8988T (cell line): ENCODE measurements at places on chromosomes 4 and X.
A peak's percentile ranks its signal among the peaks of the same experiment; 100 is the strongest.

DNA sequence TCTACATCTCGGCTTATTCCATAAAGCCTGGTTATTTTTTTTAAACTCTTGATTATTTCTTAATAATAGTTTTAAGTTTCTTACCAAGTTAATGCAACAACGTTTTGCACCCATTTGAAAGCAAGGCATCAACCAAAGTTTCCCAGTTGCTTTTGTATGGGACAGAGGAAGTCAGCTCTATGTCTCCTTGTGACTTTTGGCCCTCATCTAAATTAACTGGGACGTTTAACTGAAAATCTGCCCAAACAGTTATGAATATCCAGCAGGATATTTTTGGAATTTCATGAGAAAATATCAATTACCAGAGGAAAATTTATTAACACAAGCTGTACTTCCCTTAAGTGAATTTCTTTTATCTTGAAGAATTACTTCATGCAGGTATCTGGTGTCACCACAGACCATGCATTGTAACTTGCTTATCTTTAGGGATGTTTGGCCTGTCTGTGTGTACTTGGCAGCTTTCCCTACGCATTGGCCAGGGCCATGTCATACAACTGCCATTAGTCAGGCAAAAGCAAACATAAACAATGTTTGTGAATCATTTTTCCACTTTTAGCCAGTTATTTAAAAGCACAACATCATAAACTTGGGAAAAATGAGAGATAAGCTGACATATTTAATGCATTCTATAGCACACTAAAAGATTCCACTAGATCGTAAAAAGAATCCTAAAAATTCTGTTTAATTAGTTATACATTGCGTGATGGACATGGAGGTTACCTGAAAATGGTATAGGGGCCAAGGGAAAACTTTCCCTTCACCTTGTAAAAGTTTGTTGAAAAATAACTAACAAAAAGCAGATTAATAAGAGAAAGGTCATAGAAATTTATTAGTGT is 101.4 kb upstream of the PDE5A start:
- DNase-seq, result no peak

- DNase-seq, result no peak
Measured at GRCh38 chrX:39563178-39563577, 534.6 kb downstream of the BCOR start.

DNA sequence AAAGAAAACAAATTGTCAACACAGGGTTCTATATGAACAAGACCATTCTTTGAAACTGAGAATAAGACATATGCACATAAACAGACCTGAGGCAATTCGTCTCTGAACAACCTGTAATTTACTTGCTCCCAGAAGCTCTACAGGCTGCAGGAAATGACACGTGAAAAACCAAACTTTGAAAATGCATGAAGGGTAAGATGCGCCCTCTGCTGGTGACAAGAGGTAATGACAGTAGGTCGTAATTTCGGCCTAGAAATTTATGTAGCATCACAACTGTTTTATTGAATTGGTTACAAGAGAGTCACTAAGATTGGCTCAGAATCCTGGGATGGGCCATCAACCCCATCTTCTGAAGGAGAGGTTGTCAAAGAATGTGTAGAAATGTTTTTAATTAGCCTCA is 276.5 kb downstream of the PPP4R3C start:
- no peak for DNase-seq

DNA sequence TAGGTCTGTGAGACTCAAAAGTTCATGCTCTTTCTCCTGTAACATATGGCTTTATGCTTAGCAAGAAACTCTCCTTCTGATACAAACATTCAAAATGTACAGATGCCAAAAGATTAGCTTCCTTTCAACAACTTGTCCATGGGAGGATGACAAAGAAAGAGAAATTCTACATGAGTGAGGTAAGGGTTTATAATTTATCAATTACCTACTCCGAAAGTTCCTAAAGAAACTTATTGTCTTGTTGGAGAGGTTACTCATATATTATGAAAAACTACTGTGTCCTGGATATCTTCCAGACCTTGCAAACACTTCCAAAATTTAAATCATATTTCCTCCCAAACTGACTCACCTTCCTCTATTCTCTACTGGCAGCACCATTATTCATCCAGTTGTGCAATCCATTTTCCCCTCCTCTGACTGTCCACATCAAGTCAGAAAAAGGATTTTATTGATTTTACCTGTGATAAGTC is 65.1 kb downstream of the ENPEP start:
- no peak for DNase-seq

DNA sequence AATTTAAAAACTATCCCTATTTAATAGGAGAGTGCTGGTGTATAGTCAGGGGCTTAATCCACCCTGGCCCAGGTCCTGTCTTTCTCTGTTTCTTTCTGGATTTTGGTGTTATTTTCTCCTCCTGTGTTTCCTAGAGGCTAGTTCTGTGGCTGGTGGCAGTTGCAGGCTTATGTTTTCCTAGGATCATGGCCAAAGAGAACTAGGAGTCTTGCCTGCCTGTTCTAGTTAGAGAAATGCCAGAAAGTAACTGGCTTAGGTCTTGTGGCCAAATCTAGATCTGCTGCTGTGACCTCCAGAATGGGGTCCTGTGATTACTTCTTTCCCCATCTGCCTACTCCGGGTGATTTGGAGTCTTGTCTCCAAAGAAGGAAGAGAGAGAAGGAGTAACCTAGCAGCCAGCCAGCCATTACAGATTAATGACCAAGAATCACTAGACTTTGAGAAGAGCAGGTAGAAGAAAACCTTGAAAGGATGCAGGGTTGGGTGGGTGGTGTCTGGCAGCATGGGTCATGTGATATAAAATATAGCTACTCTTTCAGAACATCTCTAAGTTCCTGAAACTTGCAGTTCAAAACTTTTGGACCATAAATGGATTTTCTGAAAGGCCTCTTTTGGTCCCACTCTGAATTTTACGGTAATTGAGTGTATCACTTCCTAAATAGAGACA is 117.9 kb downstream of the STIM2 start:
- DNase-seq, result no peak

DNA sequence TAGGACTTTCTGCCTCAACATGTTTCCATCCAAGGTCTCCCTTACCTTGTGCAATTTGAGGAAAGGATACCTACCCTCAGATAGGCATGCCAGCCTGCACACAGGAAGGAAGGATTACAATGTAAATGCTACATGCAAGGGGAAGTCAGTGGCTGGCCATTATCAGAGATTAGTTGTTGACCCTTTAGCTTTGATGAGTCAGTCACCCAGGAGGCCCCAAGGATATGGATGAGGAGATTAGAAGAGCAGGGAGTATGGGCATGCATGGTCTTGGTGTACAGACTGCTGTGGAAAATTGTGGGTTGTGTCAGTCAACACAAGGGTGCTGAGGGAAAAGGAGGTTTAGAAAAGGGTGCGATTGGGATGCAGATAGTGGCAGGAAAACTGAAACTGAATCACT is 92.0 kb downstream of the GUCY2F start:
- DNase-seq, result no peak

- no peak for DNase-seq
Measured at GRCh38 chr4:154014407-154015321, 225.8 kb upstream of the SFRP2 start.

DNA sequence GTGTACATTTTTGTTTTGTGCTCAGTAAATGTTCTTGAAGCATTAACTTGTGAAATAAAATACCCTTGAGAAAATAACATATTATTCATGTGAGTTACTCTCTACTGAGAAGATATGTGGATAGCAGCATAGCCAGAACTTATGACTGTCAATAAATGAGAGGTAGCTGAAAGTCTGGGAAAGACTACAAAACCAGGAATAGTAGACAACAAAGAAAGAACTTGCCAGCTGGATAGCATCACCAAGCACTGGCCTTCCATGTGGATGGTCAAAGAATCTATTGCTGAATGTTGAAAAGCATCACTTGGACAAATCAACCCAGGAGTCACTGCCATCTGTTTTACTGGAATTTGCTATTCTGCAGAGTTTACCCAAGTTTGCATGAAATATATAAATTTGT is 650.0 kb upstream of the HTR2C start:
- no peak for DNase-seq

DNA sequence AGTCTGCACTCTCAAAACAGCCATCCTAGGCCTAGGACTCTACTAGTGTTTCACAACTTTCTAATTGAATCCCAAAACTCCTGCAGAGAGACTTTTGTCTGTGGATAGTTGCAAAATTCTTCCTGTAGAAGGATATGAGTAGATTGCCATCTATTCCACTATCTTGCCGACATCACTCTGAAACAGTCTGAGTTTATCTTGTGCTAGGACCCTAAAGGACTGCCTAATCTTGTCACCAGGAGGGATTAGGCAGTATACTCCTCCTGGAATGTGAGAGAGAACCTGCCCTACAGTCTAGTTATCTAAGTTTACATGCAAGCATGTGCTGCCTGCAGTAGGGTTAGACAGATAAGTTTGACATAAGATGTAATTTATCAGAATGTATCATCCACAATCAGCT is 1646.6 kb upstream of the PCDH7 start:
- DNase-seq, result no peak

GRCh38 chr4:186723292-186724057 is at the start of gene FAT1:
TSS of gene FAT1 (minus strand) at chr4:186723856. CDS start at chr4:186709827, 14,029 bp downstream.
- peak; percentile 80 for DNase-seq

GRCh38 chr4:154626793-154627484 is 14.5 kb upstream of the FGG start:
- DNase-seq, result peak; percentile 37

- no peak for DNase-seq
Measured at GRCh38 chrX:23616361-23616760, 50.9 kb upstream of the PRDX4 start.

DNA sequence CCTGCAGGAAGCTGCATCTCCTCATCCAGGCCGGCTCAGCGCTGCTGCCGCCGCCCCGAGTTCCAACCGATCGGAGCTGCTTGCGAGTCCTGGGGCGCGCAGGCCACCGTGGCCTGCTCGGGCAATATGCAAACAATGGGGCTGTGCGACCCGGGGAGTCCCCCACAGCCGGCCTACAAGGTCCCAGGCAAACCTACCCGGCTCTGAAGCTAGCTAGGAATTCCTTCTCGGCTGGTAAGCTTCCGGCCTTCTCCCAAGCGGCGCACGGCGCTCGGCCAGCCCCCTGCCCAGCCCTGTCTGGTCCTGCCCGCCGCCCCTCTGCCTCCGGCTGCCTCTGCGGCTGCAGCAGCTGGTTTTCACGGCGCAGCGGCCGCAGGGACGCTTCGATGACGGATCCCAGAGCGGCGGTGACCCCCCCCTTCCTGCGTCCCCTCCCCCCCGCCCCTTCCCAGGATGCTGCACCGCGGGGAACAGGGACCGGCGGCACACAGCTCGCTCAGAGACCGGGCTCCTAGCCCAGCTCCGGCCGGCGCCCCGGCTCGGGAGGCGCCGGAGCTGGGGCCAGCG is 59.4 kb downstream of the TSC22D3 start:
- DNase-seq, result no peak
